Kidney (tissue), 22 donors: ENCODE measurements at places on chromosomes 7 and 10. TPM values are rescaled to one million over a fixed set of nuclear protein-coding genes. Genes with fewer than 3 reads are reported as not detected.

GRCh38 chr10:109115179-109115578 is 808.1 kb downstream of the XPNPEP1 start:
- no peak for DNase-seq

DNA sequence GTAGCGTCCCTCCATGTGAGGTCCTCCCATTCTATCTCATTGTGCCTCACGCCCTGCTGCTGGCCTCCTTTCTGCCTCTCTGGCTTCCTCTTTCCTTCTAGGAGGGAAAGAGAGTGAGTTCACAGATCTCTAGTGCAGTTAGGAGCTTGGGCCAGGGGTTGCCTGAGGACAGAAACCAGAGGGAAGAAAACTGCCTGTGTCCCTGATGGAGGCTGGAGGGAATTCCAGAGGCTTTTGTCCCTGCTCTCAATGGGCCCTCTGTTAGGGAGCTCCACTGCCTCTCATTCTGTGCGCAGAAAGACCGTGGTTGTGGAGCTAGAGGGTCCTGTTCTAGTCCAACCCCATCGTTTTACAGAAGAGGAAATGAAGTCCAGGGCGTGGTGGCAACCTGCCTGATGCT is 4.6 kb downstream of the MARVELD1 start:
- no peak for DNase-seq

GRCh38 chr10:50438049-50438936 is 185.5 kb downstream of the SGMS1 start:
- DNase-seq: no peak

- no peak for DNase-seq
These were observed 10.5 kb upstream of the PAX4 start for GRCh38 chr7:127628445-127628844.

FGFR2 gene
- 59.4 TPM for total RNA-seq

- DNase-seq: no peak
These were observed 5.3 kb upstream of the ARPC1A start for GRCh38 chr7:99320371-99320770.

- peak; percentile 15 for DNase-seq
These were observed 45.4 kb upstream of the MBL2 start for GRCh38 chr10:52818019-52818418.

DNA sequence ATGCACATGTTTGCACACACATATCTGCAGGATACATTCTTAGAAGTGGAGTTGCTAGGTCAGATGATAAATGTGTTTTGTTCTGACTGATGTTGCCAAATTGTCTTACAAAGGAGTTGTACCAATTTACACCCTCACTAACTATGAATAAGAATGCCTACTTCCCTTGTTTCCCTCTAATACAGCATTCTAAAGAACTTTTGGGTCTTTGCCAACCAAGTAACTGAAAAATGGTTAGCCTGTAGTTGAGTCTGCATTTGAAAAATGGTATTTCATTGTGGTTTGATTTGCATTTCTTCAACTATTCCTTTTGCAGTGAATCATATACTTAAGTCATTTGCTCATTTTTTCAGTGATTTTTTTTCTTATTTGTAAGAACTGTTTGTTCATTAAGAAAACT is 48.4 kb downstream of the TMEM26 start:
- no peak for DNase-seq

CRHR2 gene
- not detected for total RNA-seq

DNA sequence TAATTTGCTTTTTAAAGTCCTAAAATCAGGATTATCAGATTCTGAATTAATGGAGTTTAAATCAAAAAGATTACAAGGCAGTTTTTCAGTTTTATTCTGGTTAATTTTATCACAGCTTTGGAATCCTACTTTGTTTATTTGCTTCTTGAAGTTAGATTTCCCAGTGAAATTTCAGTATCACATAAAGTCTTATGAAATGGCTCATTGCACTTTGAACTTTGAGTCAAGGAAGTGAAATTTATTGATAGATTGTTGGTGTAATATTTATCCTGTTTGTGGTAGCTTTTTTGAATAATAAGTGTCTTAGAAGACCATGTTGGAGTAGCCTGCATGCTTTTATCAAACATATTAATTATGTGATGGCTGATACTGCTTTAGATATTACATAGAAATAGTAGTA is 92.6 kb downstream of the PTEN start:
- DNase-seq: no peak

- DNase-seq: no peak
These were observed 246.7 kb downstream of the KLF6 start for GRCh38 chr10:3538291-3538655.

GRCh38 chr10:119640875-119641526 is 10.2 kb upstream of the BAG3 start:
- DNase-seq: no peak

- DNase-seq: no peak
These were observed 56.3 kb upstream of the ZNF92 start for GRCh38 chr7:65317372-65317771.

GRCh38 chr7:2037301-2037807 is 195.4 kb downstream of the MAD1L1 start:
- DNase-seq: peak; percentile 48

DNA sequence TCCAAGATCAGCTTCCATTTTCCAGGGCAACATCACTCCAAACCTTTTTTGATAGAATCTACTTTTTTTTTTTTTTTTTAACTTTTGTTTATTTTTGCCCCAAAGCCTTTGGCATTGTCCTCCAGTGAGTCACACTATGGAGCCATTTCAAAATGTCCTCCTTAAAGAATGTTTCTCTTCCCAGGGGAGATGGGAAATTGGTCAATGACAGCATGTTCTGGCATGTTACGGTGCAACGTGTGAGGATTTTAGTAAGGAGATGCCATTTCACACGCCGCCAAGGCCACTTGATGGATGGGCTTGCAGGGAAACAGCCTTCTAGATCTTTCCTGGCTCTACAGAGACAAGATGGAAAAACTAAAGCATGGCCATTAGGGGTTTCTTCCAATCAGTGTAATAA is 30.7 kb upstream of the TRIL start:
- DNase-seq: no peak

NOLC1 gene
- total RNA-seq: 50.4 TPM

GRCh38 chr7:26151096-26151495 is 902 bp upstream of the NFE2L3 start:
- no peak for DNase-seq

- peak; percentile 50 for DNase-seq
These were observed 27.6 kb upstream of the MKRN1 start for GRCh38 chr7:140506788-140507464.

GRCh38 chr10:44182909-44183308 is 202.0 kb downstream of the CXCL12 start:
- DNase-seq: no peak

- DNase-seq: no peak
These were observed 222.8 kb downstream of the TNS3 start for GRCh38 chr7:47358944-47359588.

CRPPA gene
- total RNA-seq: 5.9 TPM

GRCh38 chr7:51250512-51250911 is 66.1 kb downstream of the COBL start:
- DNase-seq: no peak

DPY19L1 gene
- 32.4 TPM for total RNA-seq

DNA sequence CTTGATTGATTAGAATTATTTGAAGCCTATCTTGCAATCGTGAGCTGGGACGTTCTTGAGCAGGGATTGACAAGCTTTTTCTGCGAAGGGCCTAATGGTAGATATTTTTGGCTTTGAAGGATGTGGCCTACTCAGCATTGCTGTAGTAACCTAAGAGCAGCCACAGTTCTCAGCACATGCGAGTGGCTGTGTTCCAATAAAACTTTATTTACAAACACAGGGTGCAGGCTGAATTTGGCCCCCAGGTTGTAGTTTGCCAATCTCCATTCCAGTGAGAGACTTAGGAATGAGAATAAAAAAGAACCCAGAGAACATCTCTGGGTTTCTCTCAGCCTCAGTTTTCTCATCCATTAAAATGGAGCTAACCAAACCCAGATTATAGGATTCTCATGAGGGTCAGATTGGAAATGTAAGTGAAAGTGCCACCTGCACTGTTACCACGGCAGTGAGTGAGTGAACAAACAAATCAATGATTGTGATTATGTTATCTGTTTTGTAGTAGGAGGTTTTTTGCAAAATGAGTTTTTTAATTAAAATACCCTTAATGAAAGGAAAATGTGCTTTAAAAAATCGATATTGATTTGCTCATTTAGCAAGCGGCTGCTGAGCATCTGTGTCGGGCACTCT is 664.0 kb downstream of the SDK1 start:
- DNase-seq: no peak

GRCh38 chr10:67936416-67936815 is 52.0 kb downstream of the SIRT1 start:
- DNase-seq: no peak

SDHAF3 gene
- 17.2 TPM for total RNA-seq

GPR146 gene
- total RNA-seq: 10.3 TPM

PRR15 gene
- total RNA-seq: 21.2 TPM
